Occipital lobe (tissue), 3 donors: ENCODE measurements at places on chromosomes 7 and 10.

DNA sequence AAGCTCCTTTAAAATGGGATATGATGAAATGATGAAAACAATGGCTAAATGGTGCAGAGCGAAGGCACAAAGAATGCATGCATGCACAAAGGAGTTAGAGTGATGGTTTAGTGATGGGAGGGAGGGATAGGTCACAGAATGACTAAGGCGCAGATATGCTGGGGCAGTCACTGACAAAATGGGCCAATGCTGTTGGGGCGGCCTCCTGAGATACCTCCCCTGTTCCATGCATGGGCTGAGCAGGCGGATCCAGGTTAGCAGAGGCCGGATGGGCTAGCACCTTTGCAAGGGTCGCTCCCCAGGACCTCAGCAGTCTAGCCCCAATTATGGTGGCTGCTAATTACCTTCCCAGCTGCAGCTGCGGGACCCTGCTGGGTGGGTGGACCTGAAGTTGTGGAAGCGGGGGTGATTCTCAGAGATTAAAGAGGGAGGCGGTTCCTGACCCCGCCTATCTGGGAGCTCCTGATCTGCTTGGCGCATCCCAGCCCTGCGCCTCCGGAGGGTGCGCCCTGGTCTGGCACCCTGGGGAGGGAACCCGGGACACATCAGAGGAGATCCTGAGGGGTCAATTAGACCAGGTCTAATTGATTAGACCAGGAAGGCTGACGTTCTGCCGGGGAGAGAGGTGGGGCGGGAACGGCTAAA is 175.0 kb downstream of the CYP26A1 start:
- no peak for DNase-seq

- no peak for DNase-seq
These were observed 16.7 kb upstream of the SUN1 start for GRCh38 chr7:815284-816216.

GRCh38 chr7:115840702-115841101 is 189.9 kb downstream of the TFEC start:
- DNase-seq, result no peak

DNA sequence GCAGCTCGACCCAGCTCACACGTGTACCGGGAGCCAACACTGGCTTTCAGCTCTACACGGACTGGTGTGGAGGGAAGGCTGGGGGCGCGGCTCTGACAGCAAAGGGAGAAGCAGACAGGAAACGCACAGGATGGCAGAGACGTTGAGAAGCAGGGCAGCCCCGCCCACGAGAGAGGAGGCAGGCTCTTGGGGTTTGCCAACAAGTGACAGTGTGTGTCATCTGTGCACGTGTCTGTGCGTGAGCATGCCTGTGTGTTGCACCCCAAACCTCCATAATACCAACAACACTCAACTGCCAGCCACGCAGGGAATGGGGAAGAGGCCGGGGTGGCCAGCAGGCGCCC is 64.4 kb upstream of the PDGFA start:
- DNase-seq, result no peak

GRCh38 chr7:73899731-73900142 is 38.8 kb downstream of the TMEM270 start:
- DNase-seq, result no peak

- no peak for DNase-seq
These were observed 132.9 kb downstream of the ATXN7L1 start for GRCh38 chr7:105743351-105744090.

- DNase-seq, result no peak
These were observed 86.7 kb upstream of the TMEM168 start for GRCh38 chr7:112876877-112877276.

GRCh38 chr7:63008366-63008765 is 990.3 kb upstream of the ZNF722 start:
- no peak for DNase-seq

GRCh38 chr7:32658034-32658433 is 162.7 kb downstream of the AVL9 start:
- no peak for DNase-seq

GRCh38 chr10:52136921-52137320 is 177.2 kb upstream of the DKK1 start:
- no peak for DNase-seq

DNA sequence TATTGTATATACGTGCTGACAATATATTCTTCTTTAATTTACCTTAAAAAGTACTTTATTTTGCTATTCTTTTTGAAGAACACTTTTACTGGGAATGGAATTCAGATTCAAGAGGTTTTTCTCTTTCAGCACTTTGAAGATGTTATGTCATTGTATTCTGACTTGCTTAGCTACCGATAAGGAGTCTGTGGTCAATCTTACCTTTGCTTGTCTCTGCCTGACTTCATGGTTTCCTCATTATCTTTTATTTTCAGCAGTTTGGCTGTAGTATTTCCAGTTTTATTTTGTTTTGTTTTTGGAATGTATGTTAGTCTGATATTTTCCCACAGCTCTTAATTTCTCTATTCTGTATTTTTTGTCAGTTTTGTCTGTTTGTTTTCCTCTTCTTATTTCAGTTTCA is 187.9 kb upstream of the SMIM30 start:
- DNase-seq, result no peak

GRCh38 chr7:97003262-97004246 is 1.8 kb upstream of the DLX6 start:
- DNase-seq, result no peak

DNA sequence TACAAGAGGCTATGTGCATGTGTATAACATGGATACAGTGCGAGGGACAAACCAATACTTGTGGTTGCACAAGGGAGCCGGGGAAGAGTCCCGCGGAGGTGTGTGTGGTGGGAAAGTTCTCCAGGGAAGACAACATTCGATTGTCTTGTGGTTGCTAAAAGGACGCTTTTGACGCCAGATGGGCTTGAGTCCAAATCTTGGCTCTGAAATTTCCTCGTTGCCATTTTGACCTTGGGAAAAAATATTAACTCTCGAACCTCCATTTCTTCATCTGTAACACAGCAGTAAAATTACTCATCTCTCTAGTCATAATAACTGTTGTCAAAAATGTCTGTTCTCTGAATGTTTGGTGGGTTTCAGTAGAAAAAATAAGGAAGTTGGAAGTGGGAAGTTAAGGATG is 16.5 kb downstream of the PLXDC2 start:
- DNase-seq, result no peak

GRCh38 chr10:133439517-133440461 is 14.0 kb upstream of the SCART1 start:
- DNase-seq, result no peak

DNA sequence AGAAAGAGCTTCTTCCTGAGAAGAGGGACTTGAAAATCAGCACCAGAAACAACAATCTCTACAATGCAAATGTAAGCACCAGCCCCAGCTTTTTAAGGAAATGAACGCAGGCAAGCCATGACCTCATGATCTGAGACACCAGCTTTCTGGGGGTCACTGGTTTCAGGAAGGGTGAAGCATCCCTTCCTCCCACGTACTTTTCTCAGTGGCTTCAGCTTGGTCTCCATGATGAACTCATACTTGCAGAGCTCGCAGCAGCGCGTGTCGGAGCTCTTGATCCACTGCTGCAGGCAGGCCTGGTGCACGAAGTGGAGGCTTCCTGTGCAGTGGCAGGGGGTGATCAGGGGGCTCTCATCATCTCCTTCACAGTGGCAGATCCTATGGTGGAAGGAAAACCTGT is 87.0 kb downstream of the ALOX5 start:
- DNase-seq, result no peak

- DNase-seq, result no peak
These were observed 90.0 kb downstream of the PFKFB3 start for GRCh38 chr10:6292741-6293151.

DNA sequence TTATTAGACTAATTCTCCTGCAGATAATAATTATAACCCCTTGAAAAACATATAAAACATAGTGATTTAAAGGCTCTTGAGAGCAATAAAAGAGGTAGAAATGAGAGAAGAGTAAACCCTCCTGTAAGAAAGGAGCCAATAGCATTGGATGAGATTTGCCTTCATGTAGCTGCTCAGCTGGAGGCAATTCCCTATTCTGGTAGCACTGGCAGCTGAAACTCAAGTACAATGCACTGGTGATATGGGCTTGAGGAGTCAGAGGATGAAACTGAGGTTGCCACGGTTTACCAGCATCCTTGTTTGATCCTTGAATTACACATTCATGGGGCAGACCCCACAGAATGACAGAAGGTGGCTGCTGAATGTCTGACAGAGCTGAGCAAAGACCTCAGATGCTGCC is 76.4 kb downstream of the CTTNBP2 start:
- no peak for DNase-seq

DNA sequence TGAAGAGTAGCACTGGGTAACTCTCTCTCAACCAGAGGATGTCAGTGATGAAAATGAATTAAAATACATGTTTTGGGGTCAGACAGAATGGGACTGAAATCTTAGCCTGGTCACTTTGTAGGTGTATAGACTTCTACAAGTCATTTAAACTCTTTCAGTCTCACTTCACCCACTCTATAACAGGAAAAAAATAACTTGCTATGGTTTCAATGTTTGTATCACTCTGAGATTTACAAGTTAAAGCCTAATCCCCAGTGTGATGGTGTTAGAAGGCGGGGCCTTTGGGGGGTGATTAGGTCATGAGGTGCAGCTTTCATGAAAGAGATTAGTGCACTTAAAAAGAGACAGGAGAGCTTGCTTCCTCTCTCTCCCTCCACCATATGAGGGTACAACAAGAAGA is 134.8 kb downstream of the INHBA start:
- DNase-seq, result no peak

DNA sequence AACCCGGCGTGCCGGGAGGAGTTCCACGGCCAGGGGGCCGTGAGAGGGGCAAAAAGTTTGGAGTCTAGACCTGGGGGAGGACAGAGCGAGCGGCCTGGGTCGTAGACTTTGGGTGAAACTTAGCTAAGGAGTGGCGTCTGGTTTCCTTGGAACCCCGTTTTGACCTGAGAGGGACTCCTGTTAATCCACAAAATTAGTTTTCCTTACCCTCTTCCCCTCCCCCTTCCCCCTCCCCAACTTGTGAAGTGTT is 574 bp downstream of the MARCHF5 start:
- no peak for DNase-seq

DNA sequence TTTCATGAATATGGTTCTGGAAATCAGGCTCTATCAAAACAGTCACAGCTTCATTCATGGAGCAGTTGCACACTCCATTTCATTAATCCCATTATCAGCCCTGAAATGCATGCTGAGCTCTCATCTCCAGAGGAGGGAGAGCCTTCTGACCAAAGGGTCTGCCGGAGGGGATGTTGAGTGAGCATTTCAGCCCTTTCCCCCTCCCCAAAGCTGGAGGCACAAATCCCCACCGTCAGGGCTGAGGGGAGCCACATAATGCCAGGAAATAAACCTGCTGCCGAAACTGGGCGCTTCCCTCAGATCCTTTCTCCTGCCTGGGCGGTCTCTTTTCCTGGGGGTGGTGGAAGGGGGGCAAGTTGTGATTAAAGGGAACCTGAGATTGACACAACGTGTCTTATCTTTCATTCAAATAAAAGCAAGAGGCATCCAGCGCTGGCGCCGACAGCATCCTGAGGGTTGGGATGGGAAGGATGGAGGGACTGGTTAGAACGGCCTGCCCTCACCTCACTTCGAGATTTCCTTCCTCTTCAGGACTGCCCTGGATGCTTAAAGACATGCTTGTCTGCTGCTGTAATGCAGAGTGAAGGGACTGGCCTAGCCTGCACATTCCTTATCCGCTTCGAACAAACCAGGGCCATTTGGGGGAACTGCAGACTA is 71.6 kb downstream of the TLL2 start:
- DNase-seq, result no peak

GRCh38 chr7:129123510-129123857 is 21.0 kb upstream of the TSPAN33 start:
- no peak for DNase-seq

DNA sequence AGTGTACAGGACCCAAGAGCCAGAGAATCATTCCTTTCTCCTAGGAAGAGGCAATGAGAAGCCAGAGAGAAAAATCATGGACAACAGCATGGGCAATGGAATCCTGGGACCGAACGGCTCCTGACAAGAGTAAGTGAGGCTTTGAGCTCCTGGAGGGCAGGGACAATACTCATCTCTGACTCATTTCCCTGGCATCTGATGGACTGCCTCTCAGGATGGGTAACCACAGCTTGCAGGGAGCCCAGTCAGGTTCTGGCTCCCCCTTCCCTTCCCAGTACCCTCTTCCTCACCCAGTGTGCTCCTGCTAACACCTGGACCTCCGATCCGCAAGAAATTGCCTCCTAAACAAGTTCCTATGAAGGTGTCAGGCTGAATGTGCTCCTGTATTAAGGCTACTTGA is 51.2 kb upstream of the SORCS3 start:
- no peak for DNase-seq

GRCh38 chr10:93420944-93421825 is 60.9 kb downstream of the MYOF start:
- DNase-seq, result no peak

- no peak for DNase-seq
These were observed 530.9 kb upstream of the AUTS2 start for GRCh38 chr7:69067397-69067796.

DNA sequence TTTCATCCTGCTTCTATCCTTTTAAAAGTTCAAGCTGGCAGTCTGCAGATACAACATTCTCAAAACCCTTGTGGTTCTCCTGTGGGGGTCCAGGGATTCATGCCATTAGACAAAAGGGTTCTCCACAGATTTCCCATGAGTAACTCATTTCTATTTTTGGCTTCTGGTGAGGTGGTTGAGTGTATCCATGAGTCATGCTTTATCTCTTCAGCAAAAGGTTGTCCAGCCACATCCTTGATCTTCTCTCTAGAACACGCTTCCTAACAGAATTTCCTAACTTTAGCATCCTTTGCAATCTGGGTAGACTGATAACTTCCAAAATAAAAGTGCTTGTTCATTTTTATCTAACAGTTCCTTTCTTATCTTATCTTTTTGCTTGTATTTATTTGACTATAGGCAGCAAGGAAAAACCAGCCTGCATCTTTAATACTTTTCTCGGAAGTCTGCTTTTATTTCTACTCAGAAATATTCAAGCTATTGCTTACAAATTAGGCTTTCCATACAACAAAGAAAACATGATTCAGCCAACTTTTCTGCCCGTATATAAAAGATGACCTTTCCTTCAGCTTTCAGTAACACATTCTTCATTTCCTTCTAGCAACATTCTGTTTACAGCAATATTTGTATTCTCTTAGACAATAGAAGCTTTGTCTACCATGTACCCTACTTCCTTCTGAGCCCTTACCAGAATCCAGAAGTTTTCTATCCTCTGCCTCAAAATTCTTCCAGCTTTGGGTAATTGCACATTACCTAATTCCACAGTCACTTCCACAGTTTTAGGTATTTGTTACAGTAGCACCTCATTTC is 79.3 kb upstream of the IL6 start:
- DNase-seq, result no peak

GRCh38 chr10:66982053-66982420 is 56.2 kb downstream of the LRRTM3 start:
- no peak for DNase-seq

DNA sequence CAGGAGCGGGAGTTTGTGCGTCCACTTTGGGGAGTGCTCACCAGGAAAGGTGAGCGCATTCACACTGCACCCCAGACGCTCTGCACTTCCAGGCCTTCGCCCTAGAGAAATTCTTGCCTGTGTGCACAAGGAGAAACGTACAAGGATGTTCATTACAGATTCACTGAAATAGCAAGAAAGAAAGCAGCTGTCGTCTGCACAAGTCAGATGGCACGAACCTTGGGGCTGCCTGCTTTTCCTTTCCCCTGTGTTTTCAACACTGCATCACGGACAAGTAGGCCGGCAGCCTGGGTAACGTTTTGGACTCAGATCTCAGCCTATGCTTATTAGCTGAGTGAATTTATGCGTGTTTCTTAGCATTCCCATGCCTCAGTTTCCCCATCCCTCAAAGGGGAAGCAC is 546.8 kb upstream of the FOXK1 start:
- DNase-seq, result no peak
